Dorsolateral prefrontal cortex (tissue), 122 donors: ENCODE measurements at places on chromosomes 3 and 15.

- no peak for DNase-seq
Measured at GRCh38 chr3:154952553-154952952, 127.6 kb upstream of the MME start.

DNA sequence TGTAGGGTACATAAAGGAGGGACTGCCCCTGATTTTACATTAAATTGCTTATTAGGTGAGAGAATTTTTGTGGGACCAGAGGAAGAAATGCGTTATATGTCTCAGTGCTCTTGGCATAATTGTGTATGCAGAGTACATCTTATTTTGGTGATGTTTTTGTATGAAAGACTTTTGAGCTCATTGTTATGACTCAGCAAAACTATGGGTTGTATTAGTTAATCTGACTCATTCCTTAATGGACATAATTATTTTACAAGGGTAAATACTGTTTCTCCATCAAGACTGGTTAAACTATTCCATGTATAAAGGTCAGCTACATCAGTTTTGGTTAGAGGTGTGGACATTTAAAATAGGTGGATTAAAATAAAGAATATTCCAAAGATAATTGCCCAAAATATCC is 156.8 kb downstream of the ALCAM start:
- DNase-seq, result no peak

GRCh38 chr3:40719660-40720287 is 195.0 kb downstream of the ZNF621 start:
- no peak for DNase-seq

- no peak for DNase-seq
Measured at GRCh38 chr3:100782348-100782747, 73.1 kb downstream of the TFG start.

DNA sequence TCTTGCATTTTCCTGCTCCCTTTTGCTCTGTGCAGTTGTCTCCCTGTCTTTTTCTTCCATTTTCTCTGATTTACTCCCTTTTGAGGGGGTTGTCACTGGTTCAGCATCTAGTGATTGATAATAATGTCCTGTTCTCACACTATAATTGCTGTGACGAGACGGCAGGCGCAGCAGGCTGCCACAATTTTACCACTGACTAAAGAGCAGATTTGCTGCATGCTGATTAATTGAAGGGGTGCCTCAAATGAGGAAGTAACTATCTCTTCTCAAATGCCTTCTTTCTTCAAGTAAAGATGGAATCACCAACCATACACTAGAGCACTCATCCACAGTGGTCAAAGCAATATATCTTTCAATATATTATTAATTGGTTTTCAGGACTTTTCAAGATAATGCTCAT is 219.3 kb downstream of the CBLB start:
- no peak for DNase-seq

- no peak for DNase-seq
Measured at GRCh38 chr3:2851835-2852234, 258.3 kb downstream of the IL5RA start.

- no peak for DNase-seq
Measured at GRCh38 chr3:27507515-27508266, 23.5 kb upstream of the SLC4A7 start.

DNA sequence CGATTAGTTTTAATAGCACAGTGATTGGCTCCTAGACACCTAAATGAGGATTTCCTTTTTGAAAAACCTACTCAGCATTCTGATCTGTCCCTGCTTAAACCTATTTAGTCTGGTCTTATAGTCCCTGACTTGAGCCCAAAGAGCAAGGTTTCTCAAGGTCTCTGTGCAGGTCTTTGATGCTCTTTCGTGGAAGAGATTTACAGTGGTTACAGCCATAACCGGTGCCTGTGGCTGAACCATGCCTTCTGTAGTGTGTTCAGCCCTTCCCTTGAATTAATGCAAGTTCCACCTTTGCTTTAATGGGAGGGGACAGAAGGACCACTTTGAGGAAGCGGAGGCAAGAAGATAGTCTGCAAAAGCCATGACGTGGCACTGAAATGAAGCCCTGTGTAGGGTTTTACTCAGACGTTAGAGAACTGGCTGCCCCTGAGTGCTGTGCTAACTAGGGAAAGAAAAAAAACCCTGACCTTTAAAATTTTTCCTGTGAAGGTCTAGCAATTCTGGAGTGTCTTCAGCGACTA is 43.0 kb downstream of the ZBTB38 start:
- no peak for DNase-seq

- DNase-seq, result no peak
Measured at GRCh38 chr15:59722037-59722436, 32.9 kb upstream of the BNIP2 start.

DNA sequence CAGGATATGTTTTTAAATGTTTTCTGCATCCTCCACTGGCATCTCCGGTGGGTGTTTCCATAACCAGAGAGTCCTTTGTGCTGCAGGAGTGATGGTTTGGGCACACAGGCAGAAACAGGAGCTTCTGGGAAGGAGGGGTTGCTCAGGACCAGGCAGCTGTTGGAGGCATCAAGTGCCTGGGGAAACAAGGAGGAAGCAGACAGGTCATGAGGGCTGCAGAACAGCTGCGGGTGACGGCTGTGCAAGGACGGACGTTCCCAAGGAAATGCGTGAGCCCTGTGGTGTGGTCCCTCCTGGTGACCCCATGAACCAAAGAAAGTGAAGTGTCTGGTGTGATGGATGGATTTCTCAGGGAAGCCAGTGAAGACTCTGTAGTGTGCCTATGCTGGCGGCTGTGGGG is 61.2 kb upstream of the TNFAIP8L3 start:
- DNase-seq, result no peak

GRCh38 chr3:76111808-76112207 is 326.5 kb upstream of the ZNF717 start:
- DNase-seq, result no peak

- no peak for DNase-seq
Measured at GRCh38 chr15:25327686-25328085, 111.1 kb downstream of the UBE3A start.

GRCh38 chr3:188670446-188670845 is 501.3 kb upstream of the TPRG1 start:
- DNase-seq, result no peak

DNA sequence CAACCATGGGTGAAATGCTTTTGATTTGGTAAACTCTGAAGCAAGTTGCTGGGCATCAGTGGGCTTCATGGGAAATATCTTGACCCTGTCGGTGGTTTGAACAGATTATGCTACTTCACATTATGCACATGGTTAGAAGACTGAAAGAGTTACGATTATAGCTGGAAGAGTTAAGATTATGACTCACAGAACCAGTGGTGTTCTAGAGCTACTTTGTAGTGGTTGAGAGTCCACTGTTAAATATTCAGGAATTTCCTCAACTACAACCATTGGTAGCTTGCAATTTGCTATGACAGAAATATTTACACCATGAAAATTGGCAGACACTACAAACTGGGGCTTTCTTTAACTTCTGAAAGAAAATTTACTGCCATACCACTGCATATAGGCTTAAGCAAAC is 99.3 kb downstream of the GADL1 start:
- no peak for DNase-seq

DNA sequence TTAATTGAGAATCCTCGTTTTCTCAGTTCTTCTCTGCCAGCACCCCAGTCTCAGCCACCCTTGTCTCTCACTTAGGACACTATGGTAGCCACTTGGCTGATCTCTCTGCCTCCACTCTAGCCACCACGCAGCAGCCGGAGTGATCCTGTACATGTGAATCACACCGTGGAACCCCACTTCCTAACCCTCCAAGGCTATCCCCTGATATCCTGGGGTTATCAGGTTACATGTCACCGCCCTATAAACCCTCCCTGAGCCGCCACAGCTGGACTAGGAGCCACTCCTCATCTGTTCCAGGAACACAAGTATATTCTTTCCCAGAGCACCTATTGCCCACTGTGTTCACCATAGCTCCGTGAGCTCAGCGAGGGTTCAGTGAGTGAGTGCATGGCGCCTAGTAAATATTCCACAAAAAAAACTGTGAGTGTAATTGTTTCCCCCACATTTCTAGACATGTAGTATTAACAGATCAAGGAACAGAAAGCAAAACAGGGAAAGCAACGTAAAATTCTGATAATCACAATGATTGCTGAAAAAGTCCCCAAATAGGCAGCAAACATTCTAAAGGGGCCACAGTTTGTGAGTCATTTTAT is 661 bp upstream of the PARP14 start:
- DNase-seq, result no peak

GRCh38 chr15:73631915-73632669 is 1.1 kb downstream of the NPTN start:
- DNase-seq, result no peak

- no peak for DNase-seq
Measured at GRCh38 chr15:57386976-57387375, 10.7 kb downstream of the CGNL1 start.

DNA sequence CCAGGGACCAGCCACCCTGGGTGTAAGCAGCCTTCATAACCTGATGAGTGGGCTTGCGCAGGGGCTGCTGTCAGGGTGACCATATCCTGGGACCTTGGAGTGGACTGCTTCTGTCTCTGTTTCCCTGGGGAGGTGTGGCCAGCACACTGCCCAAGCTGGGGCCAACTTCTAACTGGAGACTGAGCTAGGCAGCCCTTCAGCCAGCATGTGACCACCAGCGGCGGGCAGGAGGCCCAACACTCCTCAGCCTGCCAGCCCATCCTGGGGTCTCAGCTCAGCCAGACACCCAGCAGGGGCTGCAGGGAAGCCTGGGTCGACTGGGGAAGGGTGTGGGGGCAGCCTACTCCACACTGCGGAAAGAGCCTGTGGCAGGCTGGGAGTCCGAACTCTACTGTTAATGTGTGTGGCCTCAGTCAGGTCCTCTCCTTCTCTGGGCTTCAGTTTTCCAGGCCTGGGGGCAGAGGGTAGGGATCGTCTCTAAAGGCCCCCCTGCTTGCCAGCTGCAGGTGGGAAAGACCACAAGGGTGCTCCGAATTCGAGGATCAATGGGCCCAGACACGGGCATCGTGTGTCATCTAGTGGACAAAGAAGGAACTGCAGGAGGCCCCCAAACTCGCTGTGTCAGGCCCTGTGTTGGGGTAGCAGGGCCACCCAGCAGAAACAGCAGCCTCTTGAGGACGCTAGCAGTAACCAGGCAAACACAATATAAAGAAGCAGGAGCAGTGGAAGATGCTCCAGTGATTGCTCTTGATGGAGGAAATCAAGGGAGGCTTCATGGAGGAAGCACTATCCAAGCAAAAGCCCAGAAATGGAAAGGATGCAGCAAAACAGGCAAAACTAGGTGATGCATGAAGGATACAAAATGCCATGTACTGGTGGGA is 2.0 kb upstream of the SEMA3G start:
- DNase-seq, result peak; percentile 78

GRCh38 chr3:134352031-134352671 is 22.1 kb downstream of the AMOTL2 start:
- no peak for DNase-seq

GRCh38 chr3:60202052-60202726 is 1049.1 kb downstream of the FHIT start:
- DNase-seq, result no peak

DNA sequence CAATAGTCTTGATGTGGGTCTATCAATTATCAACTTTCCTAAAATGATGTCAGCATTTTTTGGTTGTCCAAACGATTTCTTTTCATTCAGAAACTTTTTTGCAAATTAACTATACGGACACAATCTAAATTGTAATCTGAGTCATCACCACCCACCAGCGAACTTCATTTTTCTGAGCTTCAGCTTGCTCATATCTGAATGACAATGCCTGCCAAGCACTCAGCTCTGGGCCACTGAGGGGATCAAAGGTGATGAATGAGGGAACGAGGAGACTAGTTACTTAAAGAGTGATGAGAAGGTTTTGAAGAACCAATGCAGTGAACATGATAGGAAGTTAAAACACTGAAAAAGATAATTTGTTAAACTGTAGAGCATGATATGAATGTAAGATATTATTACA is 14.9 kb upstream of the TBC1D23 start:
- no peak for DNase-seq

GRCh38 chr15:74302821-74303359 is 64.6 kb downstream of the CYP11A1 start:
- no peak for DNase-seq

- DNase-seq, result no peak
Measured at GRCh38 chr3:23735062-23735461, 70.7 kb upstream of the UBE2E1 start.

DNA sequence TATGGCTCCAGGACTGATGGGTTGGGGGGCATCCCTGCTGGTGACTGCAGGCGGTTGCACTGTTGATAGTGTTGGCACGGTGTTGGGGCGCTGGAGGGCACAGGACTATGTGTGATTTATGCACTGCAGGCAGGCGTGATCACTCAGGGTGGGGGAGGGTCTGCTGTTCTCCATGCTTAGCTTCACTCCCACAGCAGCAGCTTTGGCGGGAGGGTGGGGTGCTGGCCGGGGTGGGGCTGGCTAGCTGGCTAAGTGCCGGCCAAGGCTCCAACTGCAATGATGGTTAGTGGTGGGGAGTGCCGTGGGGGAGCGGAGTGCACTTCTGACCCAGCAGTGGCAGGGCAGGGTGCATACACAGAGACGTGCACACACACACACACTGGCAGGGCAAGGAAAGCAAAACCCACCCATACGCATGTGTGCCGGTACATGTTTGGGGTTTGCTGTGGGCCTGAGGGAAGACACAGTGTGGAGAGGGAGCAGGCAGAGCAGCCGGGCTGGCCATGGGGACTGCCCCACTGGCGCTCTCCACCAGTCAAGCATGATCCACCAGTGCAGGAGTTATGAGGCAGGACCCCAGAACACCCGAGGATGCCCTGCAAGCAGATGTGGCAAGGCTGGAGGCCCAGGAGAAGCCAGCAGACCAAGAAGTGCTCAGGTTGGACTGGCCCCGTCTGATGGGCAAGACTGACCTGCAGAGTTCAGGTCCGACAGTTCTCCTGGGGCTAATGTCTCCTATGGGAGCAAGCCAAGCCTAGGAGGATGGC is 16.5 kb upstream of the FGF7 start:
- DNase-seq, result no peak

GRCh38 chr3:9414826-9415225 is 17.4 kb downstream of the SETD5 start:
- no peak for DNase-seq

DNA sequence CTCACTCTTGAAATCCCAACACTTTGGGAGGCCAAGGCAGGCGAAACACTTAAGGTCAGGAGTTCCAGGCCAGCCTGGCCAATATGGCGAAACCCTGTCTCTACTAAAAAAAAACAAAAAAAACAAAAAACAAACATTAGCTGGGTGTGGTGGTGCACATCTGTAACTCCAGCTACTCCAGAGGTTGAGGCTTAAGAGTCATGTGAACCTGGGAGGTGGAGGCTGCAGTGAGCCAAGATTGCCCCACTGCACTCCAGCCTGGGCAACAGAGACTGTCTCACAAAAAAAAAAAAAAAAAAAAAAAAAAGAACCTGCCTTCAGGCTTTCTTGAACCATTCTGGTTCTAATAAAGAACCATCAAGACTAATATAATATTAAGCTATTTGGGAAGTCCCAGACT is 16.5 kb downstream of the ARPP19 start:
- no peak for DNase-seq
